ENCODE measurements at places on chromosomes 2 and 18.

DNA sequence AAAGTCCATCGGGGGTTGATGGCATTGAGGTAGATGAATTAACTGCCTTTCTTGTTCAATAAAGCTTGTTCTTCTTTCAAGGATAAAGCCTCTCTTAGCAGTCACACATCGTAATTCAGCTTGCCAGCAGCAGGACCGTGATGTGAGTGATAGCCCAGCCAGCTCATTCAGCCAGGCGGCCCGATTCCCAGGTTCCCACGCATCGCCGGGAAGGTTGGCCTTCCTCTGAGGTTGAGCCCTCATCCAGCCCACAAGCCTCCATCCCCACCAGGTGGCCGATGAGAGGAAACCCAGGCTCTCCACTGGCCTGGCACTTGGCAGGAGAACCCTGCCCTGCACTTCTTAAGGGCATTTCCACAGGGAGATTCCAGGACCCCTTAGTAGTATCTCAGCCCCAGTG, 4.7 kb downstream of the AGAP1 start:
- peak; percentile 63 for DNase-seq

GRCh38 chr2:13698847-13699246, 933.7 kb upstream of the LRATD1 start:
- no peak for DNase-seq

GRCh38 chr2:217839073-217839749, 163.6 kb downstream of the TNS1 start:
- DNase-seq, result no peak

- DNase-seq, result peak; percentile 92
Observed at GRCh38 chr2:44941551-44942234, at the start of gene SIX3. Gene SIX3, plus strand, starts transcription at chr2:44941702. Its CDS starts 403 bp downstream, at chr2:44942105.

DNA sequence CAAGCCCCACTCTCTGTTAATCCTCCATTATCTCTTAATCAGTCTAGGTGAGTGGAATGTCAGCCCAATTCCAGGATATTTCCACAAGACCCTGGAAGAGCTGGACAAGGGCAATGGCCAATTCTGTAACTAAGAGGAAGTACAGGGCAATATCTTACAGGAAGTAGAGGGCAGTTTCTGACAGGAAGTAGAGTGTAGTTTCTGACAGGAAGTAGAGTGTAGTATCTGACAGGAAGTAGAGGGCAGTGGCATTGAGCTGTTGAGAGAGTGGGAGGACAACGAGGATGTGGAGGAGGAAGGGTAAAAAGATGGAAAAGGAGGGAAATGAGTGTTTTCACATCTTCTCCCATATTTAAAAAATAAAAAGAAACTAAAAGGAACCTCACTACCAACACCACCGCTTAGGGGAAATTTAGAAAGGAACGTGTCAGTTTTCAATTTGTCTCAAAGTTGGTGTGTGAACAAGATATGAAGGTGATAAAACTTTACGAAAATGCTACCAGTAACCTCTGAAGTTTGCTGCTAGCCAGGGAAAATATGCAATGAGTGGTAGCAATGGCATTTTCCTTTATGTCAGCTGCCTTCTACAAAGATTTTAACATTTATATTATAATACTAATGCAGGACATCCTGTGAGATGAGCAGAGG, 430.9 kb upstream of the HNRNPA3 start:
- no peak for DNase-seq
